ENCODE measurements at places on chromosomes 7 and 10.
A peak's percentile ranks its signal among the peaks of the same experiment; 100 is the strongest.

GRCh38 chr7:159025161-159025779, 119.4 kb downstream of the VIPR2 start:
- no peak for DNase-seq

DNA sequence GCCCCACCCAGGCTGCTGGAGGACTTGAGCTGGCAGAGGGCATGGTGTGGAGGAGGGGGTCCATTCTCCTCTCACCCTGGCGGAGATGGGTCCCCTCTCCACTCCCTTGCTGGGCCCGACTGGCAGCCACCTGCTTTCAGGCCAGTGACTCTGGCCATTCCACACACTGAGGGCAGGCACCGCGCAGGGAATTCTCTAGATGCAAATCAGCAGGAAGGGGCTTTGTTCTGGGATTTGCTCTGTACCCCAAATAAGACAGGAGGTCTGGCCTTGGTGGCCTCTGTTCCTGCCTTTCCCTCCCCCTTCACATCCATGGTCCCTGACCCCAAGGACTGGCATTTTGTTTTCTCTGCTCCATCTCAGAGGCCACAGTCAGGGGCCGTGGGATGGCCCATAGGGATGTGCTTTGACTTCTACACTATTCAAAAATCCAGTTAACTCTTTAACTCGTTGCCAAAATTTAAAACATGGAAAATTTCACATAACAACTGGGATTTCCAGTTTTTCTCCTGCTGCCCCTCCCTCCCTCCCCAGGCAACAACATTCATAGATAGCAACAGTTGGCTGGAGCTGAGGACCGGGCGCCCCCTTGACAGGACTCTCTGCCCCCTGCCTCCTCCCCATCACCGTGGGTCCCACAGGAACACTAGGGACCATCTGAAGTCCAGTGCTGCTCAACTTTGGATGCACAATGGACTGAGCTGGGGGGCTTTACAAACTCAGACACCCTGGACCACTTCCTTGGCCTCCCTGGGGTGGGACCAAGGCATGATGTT, 33.9 kb downstream of the PPIF start:
- DNase-seq, result no peak

GRCh38 chr10:125778556-125778955, 2.9 kb upstream of the MMP21 start:
- DNase-seq, result no peak

- no peak for DNase-seq
Measured at GRCh38 chr7:73829921-73830680, 695 bp upstream of the CLDN4 start.

GRCh38 chr7:114857605-114858004, 64.3 kb upstream of the MDFIC start:
- no peak for DNase-seq

- no peak for DNase-seq
Measured at GRCh38 chr10:114915294-114915693, 22.7 kb upstream of the TRUB1 start.

- DNase-seq, result no peak
Measured at GRCh38 chr7:90689260-90689659, 93.1 kb downstream of the CDK14 start.

DNA sequence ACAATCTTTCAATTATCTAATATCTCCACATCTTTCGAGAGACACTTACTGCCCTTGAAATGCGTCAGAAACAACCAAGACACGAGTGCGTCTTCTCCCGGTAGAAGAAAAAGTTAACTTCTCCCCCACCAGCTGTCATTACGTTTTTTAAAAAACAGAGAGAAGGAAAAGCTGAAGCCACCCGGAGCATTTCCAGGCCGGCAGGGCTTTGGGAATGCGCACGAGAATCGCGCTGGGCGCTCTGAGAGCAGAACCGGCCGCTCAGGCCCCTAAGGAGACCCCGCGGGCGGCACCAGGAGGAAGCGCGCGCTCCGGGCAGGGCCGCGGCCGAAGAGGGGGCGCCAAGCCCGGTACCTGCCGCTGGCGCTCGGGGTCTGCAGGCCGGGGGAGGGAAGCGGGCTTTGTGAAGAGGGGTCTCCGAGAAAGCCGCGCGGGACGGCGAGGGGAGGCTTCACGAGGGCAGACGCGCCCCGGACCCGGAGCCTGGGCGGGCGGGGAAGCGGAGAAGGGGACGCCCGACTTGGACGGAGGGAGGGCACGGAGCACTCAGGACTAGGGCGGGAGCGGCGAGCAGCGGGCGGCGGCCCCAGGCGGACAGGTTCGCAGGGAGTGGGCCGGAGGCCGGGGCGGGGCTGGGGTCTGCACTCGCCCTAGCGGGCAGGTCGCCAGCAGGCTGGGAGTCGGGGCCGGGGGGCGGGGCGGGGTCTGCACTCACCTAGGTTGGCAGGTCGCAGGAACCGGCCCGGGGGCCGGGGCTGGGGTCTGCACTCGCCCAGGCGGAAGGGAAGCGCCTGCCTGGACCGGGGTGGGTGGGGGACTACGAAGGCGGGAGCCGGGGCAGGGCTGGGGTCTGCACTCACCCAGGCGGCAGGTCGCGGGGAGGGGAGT, 932 bp downstream of the ESYT2 start:
- peak; percentile 36 for DNase-seq

- no peak for DNase-seq
Measured at GRCh38 chr10:70060389-70060788, 7.7 kb downstream of the MACROH2A2 start.

DNA sequence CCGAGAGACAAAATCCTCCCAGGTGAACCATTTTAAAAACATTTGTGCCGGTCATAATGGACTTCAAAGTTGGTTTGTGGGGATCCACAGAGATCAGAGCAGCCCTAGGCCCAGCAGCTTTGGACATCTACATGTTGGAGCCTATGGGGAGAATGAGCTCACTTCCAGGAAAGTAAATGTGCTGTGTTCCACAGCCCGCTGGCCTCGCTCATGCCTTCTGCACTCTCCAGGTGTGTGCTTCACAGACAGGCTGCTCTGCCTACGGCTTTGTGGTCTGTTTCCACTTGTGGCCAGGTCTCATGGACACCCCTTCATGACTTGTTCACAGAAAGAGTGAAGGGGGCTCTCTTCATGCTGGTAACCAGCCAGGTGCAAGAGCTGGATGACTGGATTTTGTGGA, 141.6 kb downstream of the ADARB2 start:
- no peak for DNase-seq

- no peak for DNase-seq
Measured at GRCh38 chr7:115941703-115942268, 88.8 kb downstream of the TFEC start.

DNA sequence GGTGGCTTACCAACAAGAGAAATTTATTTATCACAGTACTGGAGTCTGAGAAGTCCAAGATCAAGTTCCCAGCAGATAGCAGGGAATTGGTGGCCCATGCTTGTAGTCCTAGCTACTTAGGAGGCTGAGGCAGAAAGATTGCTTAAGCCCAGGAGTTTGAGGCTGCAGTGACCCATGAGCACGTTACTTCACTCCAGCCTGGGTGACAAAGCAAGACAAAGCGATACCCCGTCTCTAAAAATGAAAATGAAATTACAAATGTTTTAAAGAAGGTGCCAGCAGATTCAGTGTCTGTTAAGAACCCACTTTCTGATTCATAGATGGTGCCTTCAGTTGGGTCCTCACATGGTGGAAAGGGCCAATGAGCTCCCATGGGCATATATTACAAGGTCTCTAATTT, 20.6 kb upstream of the ARHGAP12 start:
- no peak for DNase-seq

GRCh38 chr7:127504715-127505114, 80.7 kb downstream of the GCC1 start:
- peak; percentile 29 for DNase-seq

DNA sequence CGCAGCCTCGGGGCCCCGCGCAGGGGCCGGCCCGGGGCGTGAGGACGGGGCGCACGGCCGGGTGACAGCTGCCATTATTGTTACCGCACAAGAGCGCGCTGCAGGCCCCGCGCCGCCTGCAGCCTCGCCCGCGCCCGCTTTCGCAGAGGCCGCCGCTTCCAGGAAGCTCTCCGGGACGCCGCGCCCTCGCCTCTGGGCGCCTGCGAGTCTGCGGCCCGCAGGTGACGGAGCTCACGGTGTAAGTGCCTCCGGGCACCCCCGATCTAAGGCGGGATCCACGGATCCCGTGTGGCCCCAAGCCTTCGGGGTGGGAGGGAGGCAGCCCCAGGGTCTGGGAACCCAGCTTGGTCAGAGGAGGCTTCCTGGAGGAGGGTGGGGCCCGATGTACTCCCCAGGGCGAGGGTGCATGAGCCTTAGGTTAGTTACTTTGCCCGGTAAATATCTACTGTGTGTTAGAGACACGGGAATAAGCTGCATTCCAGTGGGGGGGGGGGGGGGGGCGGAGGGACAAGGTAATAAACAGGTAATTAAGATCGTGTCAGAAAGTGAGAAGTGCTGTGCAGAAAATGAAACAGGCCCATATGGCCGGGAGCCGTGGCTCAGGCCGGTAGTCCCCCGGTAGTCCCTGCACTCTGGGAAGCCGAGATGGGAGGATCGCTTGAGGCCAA, 638 bp downstream of the IQCE start:
- DNase-seq, result peak; percentile 28

DNA sequence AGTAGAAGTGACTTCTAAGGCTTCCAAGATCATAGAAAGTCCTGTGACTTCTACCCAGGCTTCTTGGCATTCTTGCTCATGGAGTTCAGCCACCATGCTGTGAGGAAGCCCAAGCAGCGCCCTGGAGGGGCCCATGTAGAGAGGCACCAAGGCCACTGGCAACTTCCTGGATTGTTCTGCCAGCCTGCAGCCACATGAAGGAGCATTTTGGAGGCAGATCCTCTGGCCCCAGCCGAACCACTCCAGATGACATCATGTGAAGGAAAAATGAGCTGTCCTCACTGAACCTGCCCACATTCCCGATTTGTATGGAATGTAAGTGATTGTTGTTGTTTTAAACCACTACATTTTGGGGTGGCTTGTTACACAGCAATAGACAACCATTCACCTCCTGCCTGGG, 51.5 kb upstream of the MNX1 start:
- DNase-seq, result no peak

All from hematopoietic multipotent progenitor cell treated with erythropoietin and hydrocortisone succinate and interleukin-3 and kit ligand, for 15 days (in vitro differentiated cells).